ENCODE measurements at places on chromosomes 4 and X.

DNA sequence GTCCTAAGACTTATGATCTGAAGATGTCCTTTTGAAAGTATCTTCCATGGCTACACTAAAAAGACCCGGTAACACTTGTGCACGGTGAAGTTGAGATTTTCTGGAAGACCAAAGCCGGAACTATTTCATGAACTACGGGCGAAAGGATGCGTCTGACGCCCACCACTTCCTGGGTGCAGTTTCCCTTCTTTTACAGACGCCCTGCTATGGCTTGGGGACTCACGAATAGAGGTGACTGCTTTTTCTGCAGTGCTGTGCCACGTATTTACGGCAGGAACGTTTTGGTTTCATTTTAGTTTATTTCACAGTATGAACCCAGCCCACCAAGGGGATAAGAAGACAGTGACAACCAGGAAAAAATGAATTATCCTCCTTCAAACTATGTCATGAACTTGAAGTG lies 180.4 kb downstream of the AFAP1 start:
- DNase-seq = no peak

- DNase-seq = no peak
Measured at GRCh38 chrX:4805502-4805901, 1092.1 kb upstream of the PRKX start.

DNA sequence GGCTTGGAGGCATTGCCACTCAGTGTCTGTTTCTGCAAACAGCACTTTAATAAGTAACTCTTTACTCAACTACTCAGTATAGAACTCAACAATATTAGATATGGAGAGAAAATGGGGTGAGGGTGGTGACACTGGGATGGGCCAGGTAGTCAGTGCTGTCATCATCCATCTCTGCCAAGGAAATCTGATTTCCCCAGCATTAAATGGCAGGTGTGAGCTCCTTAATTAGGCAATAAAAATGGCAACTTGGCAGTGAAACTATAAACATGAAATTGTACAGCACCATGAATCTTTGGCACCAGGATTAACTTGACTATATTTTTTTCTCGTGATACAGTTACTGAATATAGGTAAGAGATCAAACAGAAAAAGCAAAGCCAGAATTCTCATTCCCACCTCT lies 146.2 kb downstream of the GLRA2 start:
- no peak for DNase-seq

DNA sequence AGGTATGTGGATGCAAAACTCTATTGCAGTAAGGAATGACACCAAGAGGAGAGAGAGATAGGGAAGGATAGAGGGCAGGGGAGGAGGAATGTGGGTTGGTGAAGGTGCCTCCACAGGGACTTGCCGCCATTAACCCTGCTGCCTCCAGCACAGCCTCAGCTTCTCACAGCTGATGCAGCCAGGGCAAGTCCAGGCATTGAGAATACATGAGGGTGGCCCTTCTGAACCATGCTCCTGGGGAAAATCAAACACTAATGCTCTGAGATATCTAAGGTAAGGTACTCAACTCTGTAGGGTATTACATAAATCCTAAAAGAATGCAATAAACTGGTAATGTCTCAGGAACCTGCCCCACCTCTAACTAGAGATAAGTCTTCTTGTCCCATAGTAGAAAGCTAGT lies 28.7 kb downstream of the UGT2B7 start:
- no peak for DNase-seq

DNA sequence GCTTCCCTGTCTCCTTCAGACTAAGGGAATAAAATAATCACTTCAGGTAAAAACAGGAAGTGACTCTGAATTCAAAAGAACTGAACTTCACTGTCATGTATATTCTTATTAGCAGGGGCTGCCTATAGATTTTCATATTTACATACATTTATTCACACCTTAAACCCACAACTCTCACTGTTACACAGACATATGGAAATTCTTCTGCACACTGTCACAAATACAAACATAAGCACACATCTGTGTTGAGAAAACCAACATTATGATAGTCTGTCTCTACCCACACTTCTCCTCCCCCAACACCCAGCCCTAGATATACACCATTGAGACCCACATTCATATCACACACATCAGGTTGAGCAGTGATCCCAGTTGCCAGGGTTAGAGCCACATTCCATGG lies 5.7 kb upstream of the FGF16 start:
- no peak for DNase-seq

Data from stromal cell of bone marrow (primary cell).